Glutamatergic neuron (in vitro differentiated cells): ENCODE measurements at places on chromosomes 2 and 18.

DNA sequence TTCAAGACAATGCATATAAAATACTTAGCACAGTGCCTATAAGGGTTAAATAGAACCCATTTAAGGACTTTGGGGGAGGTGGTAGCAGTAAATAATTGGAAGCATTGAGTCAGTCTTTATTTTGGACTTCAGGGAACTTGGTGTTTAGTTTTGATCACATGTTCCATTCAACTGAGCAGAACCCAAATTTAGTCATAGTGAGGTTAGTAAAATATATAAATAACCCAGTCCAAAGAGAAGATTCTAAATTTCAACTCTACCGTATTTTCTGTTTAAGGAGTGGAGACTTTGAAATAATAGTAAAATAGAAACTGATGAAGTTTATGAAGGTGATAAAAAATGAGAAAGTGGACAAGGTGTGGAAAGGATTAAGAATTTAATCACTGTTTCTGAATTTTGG lies 19.7 kb downstream of the TWSG1 start:
- no peak overlapping the region for H3K4me3 ChIP-seq
- no peaks in the 10 kb centered on the region for H3K4me1 ChIP-seq
- no peaks in the 10 kb centered on the region for H3K36me3 ChIP-seq
- H3K27me3 ChIP-seq = no peaks in the 10 kb centered on the region

- no peaks in the 10 kb centered on the region for H3K36me3 ChIP-seq
- no peak overlapping the region for H3K4me3 ChIP-seq
Observed at GRCh38 chr2:219650426-219651248, 23.2 kb downstream of the SLC4A3 start.

DNA sequence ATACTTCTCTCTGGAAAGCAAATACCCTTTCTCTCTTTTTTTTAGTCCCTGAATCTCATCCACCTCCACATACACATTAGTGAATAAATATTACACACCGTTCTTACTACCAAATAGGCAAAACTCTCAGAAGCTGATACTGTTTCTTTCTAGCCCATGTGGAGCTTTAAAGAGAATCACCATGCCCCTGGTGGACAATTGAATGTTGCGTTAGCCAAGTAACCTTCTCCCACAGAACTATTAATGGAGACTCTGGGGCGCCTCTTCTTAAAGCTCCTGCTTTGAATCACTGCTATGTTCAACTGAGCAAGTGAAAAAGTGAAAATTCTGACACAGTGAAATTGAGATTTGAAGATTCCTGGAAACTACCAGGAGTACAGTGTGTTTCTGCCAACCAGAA lies 522.8 kb upstream of the CDH7 start:
- no peak overlapping the region for H3K4me3 ChIP-seq
- H3K27ac ChIP-seq = no peak overlapping the region
- H3K36me3 ChIP-seq = no peaks in the 10 kb centered on the region
- no peaks in the 10 kb centered on the region for H3K4me1 ChIP-seq
- H3K27me3 ChIP-seq = no peaks in the 10 kb centered on the region

- no peak overlapping the region for H3K4me3 ChIP-seq
- no peaks in the 10 kb centered on the region for H3K27me3 ChIP-seq
- no peak overlapping the region for H3K27ac ChIP-seq
- H3K4me1 ChIP-seq = no peaks in the 10 kb centered on the region
- no peak for DNase-seq
Observed at GRCh38 chr2:216970359-216970915, 110.6 kb upstream of the TNP1 start.

DNA sequence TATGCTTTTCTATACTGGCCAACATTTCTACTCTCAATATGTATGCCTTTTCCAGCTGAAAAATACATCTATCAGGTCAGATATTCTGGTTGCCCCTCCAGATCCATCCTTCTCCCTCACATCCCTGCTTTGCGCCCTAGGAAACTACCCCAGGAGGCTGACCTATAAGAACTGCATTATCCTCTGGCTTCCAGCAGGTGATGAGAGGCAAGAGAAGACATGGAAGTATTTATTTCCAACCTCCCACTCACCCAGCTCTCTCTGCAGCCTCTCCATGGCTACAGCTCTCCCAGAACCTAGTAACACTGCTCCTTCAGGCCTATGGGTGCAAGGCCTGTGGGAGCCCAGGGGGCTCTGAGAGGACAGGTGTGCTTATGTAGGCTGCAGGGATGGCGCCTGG lies 42.9 kb downstream of the ARID5A start:
- no peak overlapping the region for H3K27ac ChIP-seq
- no peaks in the 10 kb centered on the region for H3K27me3 ChIP-seq
- no peak overlapping the region for H3K4me3 ChIP-seq
- H3K4me1 ChIP-seq = no peaks in the 10 kb centered on the region
